ENCODE measurements at places on chromosomes 5 and 9. TPM values are rescaled to one million over a fixed set of nuclear protein-coding genes. Genes with fewer than 3 reads are reported as not detected.

- no peak for DNase-seq
Observed at GRCh38 chr5:15387931-15388524, 112.0 kb upstream of the FBXL7 start.

MRNIP gene
- 12.6 TPM for polyA plus RNA-seq

SGCD gene
- 26.7 TPM for polyA plus RNA-seq

TXNDC8 gene
- polyA plus RNA-seq, result not detected

HTR4 gene
- polyA plus RNA-seq, result not detected

TAF11L5 gene
- polyA plus RNA-seq, result not detected

All from BJ (cell line).